ENCODE measurements at places on chromosomes 6 and 20.

DNA sequence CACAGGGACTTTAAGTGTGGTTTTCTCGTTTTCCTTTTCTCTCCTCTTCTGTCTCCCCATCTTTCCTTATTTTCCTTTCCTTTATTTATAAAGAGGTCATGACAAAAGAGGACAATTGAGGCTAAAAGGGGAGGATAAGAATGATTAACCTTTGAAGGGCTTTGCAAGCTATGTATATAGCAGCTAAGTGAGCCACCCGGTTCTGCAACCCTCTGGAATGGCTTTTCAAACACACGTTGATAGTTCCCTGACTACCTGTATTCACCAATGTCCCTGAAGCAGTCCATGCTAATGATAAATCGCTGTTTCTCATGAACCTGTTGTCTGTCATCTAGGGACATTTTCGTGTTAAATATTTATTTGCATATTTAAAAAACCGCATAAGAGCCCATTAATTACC is 124.4 kb upstream of the RALGAPA2 start:
- DNase-seq: no peak

DNA sequence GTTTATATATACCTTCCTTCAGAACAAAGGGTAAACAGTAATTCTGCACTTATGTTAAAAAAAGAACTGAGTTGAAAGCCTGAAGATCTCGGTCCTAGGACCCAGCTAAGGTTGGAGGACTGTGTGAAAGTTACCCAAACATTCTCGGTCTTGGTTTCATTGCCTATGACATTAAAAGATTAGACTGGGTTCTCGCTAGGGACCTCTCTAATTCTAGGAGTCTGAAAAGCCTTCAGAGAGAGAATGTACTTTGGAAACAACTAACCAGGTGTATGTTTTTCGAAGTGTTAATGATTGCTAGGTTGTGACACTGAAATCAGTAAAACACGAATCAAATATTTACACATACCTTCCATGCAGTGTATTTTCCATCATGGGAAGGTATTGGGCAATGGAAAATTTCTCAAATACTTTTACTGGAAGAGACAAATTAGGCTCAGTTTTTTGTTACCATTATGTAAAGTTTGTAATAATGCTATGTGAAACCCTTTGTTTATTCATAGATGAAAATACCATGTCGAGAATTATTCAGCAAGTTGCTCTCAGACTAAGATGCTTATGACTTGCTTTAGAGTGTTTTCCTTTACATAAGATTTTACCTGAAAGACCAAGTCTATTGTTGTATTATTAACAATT is 113.7 kb upstream of the LOC128125822 start:
- no peak for DNase-seq

DNA sequence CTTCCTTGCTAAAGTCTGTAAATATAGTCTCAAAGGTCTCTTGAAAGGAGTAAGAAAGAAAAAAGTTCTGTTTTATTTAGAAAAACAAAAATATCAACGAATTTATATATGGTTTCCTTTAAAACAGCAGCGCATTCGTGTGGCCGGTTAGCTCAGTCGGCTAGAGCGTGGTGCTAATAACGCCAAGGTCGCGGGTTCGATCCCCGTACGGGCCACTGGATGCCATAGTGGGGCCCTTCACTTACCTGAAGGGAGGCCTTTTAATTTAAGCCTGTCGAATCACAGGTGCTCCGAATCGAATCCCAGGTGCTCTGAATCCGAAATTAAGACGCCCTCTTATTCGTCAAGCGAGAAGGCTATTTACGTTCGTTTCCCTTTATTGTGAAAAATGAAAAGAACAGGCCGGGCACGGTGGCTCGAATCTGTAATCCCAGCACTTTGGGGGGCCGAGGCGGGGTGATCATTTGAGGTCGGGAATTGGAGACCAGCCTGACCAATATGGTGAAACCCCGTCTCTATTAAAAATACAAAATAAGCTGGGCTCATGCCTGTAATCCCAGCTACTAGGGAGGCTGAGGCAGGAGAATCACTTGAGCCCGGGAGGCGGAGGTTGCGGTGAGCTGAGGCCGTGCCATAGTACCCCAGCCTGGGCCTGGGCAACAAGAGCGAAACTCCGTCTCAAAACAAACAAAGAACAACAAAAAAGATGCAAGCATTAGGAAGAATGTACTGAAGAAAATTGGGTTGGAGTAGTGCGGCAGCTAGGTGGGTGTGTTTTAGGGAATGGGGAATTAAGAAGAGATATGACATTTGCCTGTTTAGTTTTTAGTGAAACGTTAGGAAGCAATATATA is 195.8 kb upstream of the ZNF184 start:
- peak; percentile 60 for DNase-seq

DNA sequence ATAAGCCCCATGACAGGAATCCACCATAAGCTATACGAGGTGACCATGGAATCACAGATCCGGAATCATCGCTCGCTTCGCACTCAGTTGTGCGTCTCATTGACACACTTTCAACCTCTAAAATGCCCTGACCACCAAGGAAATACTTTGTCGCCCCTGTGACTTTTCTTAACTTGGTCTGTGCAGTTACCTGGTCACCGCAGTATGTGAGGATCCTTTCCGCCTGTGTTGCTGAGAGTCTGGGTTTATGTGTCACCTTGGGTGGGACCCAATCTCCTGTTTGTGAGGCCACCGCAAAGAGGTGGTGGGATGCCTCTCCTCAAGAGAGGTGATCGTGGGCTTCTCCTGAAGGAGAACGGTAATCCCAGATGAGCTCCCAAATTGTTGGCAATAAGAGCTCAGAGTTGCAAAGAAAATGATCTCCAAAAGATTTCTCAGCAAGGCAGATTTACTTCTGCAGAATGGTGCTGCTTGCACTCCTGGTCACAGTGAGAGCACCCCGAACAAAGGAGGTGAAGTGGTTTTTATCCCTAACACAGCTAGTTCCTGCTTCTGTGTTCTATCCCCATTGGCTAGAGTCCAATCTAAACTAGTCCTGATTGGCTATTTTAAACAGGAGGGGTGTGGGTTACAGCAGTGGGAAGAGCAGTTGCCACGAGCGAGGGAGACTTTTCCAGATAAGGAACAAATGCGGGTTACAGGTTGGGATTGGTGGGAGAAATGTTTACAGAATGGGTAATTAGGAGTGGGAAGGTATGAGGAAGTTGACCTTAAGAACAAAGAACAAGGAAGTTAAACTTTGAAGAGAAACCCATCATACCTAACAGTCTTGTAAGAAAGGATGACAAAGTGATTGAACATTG is 9.1 kb upstream of the ZNFX1 start:
- DNase-seq: no peak

DNA sequence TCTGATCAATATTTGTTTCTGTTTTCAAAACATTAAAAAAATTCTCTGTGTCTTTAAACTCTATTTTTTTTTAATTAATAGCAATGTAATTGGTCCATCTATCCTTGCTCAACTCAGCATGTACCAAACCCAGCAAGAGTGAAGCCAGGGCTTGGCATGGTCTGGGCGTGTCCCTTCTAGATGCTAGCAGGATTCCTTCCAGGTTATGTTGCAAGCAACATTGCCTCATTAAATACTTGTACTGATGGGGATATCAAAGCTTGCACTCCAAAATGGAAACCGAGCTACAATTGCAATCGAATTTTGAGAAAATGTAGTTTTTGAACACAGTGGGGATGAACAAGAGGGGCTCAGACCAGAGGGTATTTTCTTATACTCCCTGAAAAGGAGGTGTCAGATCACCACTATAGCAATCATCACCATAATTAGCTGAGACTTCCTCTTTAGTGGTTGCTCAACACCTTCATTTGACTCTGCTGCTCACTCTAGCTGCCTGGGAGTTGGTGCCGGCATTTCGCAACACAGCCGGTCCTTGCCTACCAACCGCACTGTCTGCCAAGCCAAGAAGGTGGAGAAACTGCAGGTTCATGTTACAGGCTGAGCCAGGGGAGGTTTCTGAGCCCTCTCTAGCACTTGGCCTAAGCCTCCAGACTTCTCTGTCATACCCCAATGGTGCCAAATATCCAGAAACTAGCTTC is 67.8 kb upstream of the RALGAPA2 start:
- no peak for DNase-seq

DNA sequence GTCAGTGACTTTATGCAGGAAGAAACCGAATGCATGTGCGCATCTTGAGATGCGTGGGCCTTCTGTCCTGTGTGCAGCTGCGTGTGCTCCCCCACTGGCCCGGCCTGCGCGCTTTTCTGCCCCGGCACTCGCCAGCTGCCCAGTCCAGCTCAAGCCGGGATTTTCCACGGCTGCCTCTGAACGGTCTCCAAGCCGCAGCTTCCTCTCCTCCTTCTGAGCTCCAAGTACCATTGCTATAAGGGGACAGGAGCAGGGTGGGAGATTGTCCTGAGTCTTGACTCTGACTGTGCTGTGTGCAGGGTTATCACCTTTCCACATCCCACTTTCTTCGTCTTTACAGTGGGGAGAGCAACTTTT is 302.8 kb downstream of the THBS2 start:
- DNase-seq: no peak

GRCh38 chr6:95279616-95280015 is 297.7 kb upstream of the MANEA start:
- DNase-seq: no peak

DNA sequence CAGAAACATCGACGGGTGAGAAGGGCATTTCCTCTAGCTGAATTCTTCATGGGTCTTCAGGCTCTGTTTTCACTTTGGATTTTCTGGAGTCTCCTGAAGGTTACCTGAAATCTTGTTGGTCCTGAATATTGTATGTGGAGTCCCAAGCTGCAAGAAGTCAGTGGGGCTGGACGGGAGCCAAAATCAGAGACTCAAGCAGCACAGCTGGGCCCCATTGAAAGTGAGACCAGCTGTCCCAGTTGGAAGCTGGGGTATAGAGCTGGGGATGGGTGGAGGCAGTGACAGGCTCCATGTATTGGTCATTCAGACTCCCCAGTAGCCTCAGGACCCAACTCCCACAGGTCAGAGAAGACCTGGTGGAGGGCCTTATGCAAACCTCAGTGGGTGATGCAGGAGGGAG is 111.3 kb upstream of the MLN start:
- DNase-seq: no peak

DNA sequence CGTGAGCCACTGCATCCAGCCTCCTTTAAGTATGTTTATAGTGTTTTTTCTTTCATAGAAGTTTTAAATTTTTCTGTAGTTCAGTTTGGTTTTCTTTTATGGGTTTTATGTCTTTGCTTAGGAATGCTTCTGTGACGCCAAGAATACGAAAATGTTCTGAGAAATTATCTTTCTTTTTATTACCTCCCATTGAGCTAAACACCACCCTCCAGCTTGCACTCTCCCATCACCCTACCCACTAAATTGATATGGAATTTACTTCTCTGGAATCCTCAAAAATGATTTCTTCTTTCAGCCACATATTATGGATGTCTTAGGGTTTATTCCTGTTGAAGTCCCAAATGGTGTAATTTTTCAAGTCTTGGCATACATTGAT is 38.1 kb downstream of the JARID2 start:
- peak; percentile 82 for DNase-seq

DNA sequence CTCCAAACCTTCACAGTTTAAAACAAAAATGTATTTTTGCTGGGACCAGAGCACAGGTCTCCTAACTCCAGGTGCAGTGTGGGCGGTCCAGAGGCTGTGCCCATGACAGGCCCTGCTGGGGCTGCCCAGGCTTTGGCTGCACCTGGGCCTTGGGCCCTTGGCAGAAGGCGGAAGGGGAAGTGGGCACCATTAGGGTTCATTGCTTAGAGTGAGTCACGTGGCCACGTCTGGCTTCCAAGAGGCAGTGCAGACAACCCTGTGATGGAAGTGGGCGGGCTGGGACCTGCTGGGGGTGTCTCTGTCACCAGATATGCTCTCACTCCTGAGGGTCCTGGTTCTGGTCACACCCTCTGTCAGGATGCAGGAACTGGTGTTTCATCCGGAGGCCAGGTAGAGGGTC is 302.2 kb downstream of the QKI start:
- no peak for DNase-seq

DNA sequence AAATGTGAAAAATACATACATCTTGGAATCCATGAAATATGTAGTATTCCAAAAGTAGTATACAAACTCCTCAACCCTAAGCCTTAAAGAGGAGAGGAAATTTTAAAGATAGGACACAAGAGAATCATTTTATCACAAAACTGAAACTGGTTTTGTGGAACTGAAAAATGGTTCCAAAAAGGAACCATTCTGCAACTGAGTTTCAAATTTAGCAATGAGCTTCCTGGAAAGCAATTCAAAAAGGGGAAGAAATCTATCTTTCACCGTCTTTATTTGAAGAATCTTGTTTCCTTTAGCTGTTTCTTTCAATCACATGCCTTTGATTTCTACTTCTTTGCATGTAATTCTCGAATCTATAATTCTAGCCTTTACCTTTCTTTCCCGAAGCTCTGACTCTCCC is 32.2 kb upstream of the LAMP5 start:
- DNase-seq: no peak

GRCh38 chr6:33964387-33964786 is 160.6 kb upstream of the MLN start:
- DNase-seq: no peak

DNA sequence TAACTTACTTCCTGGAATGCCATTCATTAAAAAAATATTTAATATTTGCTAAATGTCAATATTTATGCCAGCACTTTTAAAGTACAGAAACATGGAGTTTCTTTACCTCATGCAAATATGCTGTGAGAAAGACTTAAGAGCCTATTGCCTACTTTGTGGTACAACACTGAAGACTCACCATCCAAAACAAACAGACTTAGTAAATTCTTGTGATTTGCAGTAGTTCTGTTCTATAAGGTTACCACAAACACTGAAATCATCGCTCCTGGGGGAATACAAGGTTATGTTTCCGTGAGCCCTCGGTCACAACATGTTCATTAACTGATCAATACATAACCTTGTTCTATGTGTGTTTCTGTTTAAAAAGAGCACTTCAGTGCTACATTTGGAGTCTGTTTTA is 78.3 kb downstream of the ATG5 start:
- peak; percentile 65 for DNase-seq

DNA sequence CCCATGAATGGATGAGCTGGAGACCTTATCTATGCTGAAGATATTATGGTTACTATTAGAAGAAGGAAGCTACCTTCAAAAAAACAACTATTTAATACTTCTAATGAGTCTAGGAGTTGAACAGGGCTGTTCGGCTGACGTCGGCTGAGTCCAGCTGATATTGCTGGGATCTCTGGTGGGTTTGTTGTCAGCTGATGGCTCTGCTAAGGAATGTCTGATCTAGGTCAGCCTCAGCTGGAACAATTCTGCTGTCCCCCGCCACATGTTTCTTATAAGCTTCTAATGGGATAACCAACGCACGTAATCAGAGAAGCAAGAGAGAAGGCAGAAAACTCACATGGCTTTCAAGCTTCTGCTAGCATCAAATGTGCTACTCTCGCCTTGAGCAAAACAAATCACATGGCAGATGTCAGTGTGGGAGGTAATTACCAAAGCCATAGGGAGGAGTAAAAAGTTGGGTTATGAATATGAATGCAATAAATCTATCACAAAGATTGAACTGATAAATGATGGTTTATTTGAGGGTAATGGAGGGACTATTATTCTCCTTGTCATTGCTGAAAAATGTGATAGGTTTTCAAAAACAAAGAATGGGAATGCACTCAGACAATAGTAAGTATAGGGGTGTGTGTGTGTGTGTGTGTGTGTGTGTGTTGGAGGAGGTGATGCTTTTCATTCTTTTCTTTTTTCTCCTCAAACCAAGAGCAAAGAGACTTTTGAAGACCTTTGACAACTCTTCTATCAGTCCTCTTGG is 71.5 kb downstream of the BTBD3 start:
- DNase-seq: no peak
